Activated CD8-positive, alpha-beta T cell treated with anti-CD3 and anti-CD28 coated beads for 36 hours (primary cell): ENCODE measurements at places on chromosomes 13 and 19. TPM values are rescaled to one million over a fixed set of nuclear protein-coding genes. Genes with fewer than 3 reads are reported as not detected.

- DNase-seq: peak; percentile 68
- H3K4me3 ChIP-seq: peak overlapping the region; percentile 89
- peaks cover 53% of the 10 kb centered on the region for H3K36me3 ChIP-seq
- H3K27me3 ChIP-seq: no peaks in the 10 kb centered on the region
- H3K27ac ChIP-seq: peak overlapping the region; percentile 99
Observed at GRCh38 chr19:47111006-47111621, 2.5 kb downstream of the ZC3H4 start.

DNA sequence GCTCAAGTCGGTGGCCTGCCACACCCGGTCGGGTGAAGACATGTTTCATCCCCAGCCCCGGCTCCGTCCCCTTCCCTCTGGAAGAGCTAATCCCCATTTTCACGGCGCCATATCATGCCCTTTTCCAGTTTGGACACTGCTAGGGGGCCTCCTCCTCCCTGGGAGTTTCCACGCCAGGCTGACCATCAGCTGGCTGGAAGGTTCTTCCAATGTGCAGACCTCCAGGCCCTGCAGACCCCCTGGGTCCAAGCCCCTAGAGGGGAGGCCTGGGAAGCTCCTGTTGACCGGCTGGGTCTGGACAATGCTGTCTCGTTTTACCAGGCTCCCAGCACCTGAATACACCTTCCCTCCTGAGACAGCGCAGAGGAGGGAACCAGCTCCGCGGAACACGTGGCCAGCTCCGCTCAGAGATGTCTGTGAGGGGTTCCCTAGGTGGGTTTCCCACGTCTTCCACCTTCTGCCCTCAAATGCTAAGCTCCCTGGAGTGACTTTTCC, 44.7 kb upstream of the RANBP3 start:
- DNase-seq: no peak
- no peaks in the 10 kb centered on the region for H3K27me3 ChIP-seq
- no peak overlapping the region for H3K27ac ChIP-seq
- H3K4me3 ChIP-seq: no peak overlapping the region

Gene N4BP2L1
- 32.2 TPM for total RNA-seq

DNA sequence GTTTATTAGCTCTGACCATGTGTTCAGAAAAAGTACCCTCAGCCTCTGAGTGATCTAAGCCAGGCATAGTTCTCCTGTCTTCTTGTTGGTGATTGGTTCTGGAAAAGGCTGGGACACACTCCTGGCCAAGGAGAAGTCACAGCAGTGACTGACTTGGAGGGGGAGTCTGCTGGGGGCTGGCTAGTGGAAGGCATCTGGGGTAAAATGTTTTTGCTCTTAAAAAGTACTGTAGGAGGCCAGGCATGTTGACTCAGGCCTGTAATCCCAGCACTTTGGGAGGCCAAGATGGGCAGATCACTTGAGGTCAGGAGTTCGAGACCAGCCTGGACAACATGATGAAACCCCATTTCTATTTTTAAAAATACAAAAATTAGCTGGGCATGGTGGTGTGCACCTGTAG, 21.7 kb downstream of the FAM187B start:
- peaks cover 9% of the 10 kb centered on the region for H3K36me3 ChIP-seq
- peak; percentile 25 for DNase-seq
- peak overlapping the region; percentile 94 for H3K27ac ChIP-seq
- peaks cover 76% of the 10 kb centered on the region for H3K4me1 ChIP-seq
- peak overlapping the region; percentile 17 for H3K4me3 ChIP-seq
- no peaks in the 10 kb centered on the region for H3K27me3 ChIP-seq

DNA sequence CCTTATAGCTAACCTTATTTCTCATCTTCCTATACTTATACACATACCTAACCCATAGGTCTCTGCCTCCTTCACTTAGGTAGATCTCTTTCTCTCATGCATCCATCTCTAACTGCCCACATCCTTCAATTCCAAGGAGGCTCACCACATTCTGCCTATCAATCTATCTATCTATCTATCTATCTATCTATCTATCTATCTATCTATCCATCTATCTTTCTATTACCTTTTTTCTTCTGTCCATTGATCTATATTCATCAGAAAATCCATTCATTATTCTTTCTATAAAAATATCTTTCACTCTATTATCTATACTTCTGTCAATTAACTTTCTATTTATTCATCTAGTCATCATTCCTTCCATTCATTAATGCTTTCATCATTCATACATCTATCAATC, 11.1 kb upstream of the CYP2A7 start:
- no peaks in the 10 kb centered on the region for H3K4me1 ChIP-seq
- no peak overlapping the region for H3K4me3 ChIP-seq
- H3K27ac ChIP-seq: no peak overlapping the region
- DNase-seq: no peak
- no peaks in the 10 kb centered on the region for H3K36me3 ChIP-seq

- peaks cover 24% of the 10 kb centered on the region for H3K36me3 ChIP-seq
- H3K4me1 ChIP-seq: peaks cover 20% of the 10 kb centered on the region
- H3K27ac ChIP-seq: peak overlapping the region; percentile 2
Observed at GRCh38 chr13:42086582-42086981, 38.1 kb downstream of the DGKH start.

- no peak overlapping the region for H3K4me3 ChIP-seq
- H3K27me3 ChIP-seq: no peaks in the 10 kb centered on the region
- no peak for DNase-seq
- H3K27ac ChIP-seq: no peak overlapping the region
- peaks cover 87% of the 10 kb centered on the region for H3K4me1 ChIP-seq
Observed at GRCh38 chr13:98506322-98506721, 70.6 kb downstream of the STK24 start.

Gene ZFR2
- total RNA-seq: 0.23 TPM
